ENCODE measurements at places on chromosomes 16 and 17.

DNA sequence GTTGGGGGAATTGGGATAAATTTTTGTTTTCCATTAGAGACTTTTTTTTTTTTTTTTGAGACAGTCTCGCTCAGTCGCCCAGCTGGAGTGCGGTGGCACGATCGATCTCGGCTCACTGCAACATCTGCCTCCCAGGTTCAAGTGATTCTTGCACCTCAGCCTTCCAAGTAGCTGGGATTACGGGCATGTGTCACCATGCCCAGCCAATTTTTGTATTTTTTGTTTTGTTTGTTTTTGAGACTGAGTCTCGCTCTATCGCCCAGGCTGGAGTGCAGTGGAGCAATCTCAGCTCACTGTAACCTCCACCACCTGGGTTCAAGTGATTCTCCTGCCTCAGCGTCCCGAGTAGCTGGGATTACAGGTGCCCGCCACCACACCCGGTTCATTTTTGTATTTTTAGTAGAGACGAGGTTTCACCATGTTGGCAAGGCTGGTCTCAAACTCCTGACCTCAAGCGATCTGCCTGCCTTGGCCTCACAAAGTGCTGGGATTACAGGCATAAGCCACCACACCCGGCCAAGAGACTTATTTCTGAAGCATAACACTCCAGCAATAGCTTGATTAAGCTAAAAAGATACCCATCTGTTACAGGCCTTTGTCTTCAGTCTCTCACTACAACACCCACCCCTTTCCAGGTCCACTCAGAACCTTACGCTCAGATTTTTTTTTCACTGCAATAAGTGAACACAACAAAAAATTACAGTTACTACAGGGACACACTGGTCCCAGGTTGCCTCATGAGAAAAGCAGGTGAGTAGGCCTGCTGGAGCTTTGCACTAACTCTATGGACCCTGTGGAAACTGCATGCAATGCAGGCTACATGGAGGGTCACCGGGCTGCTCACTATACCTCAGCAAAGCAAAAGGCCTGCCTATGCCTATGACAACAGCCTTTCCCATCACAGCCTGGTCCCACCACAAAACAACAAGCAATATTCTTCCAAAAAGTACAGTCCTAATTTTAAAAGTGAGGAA is 34.6 kb downstream of the KANSL1 start:
- DNase-seq = no peak

DNA sequence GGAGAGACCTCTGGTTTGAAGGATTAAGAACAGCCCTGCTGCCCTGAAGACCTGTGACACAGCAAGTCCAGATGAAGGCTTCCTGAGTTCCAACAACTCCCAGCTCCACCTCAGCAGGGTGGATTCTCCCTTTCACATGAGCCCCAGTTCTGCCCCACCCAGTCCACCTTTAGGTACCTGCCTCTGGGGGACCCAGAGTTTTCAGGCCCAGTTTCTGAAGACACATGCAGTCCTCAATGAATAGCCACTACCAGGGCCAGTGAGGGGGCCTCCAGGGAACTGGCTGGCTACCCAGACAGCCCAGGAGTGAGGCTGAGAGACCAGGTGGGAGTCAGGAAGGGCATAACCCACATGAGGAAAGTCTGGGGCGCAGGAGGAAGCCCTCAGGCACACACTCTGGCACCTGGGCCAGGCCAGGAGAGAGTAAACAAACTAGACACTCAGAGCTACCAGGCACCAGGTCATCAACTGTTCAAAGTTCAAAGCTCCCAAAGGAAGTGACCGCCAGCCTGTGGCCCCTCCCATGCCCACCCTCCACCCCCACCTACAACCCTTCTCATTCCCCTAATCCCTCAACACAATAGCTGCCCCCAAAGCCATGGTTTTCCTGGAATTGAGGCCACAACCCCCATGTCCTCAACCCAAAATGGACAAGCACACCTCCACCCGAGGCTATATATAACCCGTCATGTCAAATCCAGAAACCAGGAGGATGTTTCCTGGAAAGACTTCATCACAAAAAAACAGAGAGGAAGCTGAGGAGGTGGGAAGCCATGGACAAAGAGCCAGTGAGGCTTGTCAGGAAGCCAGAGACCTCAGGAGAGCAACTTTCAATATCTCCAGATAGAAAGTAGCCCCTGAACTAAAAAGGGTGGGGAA is 2.1 kb downstream of the MYO18A start:
- no peak for DNase-seq

DNA sequence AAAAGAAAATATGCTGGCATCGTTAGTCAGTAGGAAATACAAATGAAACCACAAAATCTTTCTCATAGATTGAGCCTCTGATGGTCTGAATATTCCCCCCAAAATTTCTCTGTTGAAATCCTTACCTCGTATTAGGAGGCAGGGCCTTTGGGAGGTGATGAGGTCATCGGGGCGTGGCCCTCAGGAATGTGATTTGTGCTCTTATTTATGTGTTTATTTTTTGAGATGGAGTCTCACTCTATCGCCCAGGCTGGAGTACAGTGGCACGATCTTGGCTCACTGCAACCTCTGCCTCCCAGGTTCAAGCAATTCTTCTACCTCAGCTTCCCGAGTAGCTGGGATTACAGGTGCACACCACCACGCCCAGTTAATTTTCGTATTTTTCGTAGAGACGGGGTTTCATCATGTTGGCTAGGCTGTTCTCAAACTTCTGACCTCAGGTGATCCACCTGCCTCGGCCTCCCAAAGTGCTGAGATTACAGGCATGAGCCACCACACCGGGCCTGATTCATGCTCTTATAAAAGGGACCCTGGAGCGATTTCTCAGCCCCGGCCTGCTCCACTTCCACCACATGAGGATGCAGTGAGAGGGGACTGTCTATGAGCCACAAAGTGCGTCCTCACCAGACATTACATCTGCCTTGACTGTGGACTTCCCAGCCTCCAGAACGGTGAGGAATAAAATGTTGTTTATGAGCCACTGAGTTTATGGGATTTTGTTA is 53.1 kb downstream of the DNAH17 start:
- DNase-seq = no peak

GRCh38 chr17:2950846-2951245 is 112.6 kb downstream of the OR1D5 start:
- DNase-seq = no peak

DNA sequence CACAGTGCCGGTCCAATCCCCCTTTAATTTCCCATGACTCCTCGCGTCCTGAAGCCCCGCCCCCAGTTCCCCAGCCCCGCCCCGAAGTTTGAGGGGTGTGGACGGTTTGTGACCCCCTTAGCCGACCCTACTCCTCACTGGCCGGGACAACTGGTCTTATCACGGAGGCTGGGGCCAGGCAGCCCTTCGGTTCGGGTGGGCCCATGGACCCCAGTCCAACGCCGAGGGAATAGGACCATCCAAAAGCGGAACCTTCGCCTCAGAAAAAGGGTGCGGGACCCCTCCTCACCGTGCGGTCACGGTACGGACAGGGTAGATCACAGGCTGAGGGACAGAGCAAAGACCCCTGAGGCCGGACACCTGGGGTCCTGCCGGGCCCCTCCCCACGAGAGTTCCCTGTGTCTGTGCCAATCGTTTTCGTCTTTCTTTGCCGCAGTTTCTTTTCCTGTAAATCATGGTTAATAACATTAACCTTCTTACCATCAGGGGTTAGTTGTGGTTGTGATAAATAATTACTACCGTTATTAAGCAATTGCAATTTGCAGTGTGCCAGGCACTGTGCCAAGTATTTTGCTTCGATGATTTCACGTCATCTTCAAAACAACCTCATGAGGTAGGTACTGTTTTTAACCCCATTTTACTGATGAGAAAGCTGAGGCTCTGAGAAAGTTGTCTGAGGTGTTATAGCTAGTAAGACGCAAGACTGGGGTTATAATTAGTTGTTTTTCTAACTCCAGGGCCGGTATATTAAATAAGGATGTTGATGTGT is 543 bp downstream of the TMUB2 start:
- DNase-seq = peak; percentile 83
